Temporal lobe (tissue), 4 donors: ENCODE measurements at places on chromosomes 13 and 19. TPM values are rescaled to one million over a fixed set of nuclear protein-coding genes. Genes with fewer than 3 reads are reported as not detected.

The SBK3 gene
- not detected for total RNA-seq

The KLK5 gene
- total RNA-seq: not detected

The GAPDHS gene
- not detected for total RNA-seq

The ZIM2 gene
- 4.2 TPM for total RNA-seq

The CGB3 gene
- not detected for total RNA-seq
